ENCODE measurements at places on chromosomes 2 and 18.

DNA sequence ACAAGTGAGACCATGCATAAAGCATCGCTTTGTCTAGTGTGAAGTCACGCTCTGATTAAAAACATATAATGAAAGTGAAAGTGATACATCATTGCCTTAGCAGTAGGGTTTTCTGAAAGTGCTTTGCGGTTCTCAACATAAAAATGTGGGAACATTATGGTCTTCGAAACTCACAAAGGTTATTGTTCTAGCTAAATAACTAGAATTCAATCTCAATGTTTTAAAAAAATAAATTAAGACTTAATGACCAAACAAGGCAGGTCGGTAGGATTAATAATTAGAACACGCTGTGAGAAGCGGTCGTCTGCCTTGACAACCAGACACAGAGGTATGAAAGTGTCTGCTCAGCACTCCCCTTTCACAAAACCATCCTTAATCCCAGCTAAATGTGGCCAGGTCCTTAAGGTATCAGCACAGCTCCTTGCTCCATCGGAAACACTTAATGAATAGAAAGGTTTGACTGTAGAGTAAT is 42.2 kb downstream of the KLHL14 start:
- no peak for DNase-seq

GRCh38 chr2:51790854-51791253 is 758.9 kb upstream of the NRXN1 start:
- no peak for DNase-seq

GRCh38 chr2:29485631-29486030 is 370.4 kb downstream of the CLIP4 start:
- DNase-seq: no peak

DNA sequence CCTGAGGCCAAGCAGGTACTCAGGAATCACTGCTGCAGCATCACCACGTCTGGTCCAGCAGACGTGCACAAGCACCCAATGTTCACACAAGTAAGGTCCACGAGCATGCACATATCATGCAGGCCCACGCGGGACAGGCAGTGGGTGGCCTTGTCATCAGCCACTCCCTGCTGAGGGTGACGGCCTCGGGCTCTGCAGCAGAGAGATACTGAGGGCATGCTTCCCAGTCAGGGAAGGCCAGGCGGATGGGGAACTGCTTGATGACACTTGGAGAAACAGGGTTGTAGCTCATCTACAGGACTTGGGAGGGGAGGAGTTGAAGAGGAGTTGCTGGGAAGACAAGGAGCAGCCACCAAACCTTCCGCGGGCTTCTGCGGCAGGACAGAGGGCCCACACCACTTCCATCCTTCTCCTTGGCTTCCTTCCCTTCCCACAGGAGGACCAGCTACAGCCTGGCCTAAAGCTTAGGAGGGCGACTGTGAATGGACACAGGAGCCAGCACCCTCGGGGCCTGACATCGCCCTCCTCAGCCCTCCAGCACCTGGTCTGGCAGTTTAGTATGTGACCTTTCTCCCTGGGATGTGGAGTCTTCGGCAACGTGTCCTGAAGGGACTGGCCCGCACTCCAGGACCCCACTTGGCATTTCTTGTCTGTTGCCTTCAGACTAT is 15.2 kb downstream of the MFSD2B start:
- DNase-seq: no peak

- no peak for DNase-seq
Observed at GRCh38 chr18:79726721-79727120, 47.1 kb downstream of the CTDP1 start.

GRCh38 chr2:188784269-188784762 is 189.9 kb upstream of the COL3A1 start:
- no peak for DNase-seq

DNA sequence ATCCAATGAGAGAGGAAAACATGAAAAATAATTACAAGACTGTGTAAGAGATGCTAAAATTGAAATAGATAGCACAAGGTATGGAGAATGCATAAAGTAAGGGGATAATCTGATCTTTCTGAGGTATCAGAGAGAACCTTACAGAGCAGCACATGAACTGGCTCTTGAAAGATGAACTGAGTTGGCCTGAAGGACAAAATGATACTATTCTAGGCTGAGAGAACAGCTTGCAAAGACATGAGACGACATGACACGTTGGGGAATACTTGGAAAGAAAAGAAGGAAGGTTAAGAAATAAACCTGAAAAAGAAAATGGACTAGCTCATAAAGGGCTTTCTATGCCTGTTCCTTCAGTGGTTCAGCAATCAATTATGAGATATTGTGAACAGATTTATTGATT is 152.7 kb upstream of the MYO3B start:
- no peak for DNase-seq

DNA sequence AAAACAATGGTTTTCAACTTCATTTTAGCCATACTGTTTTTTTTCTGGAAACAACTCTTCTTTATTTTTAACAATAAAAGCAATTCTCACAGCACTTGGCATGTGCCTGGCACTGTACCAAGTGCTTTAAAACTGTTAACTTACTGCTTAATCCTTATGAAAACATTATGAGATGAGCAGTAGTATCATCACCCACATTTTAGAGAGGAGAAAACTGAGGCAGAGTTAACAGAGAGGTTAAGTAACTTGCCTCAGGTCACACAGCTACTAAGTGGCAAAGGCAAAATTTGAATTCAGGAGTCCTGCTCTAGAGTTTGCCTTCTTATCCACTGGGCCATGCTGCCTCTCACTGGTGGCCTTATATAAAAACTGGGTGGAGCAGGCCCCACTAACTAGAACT is 23.2 kb downstream of the CTIF start:
- no peak for DNase-seq

DNA sequence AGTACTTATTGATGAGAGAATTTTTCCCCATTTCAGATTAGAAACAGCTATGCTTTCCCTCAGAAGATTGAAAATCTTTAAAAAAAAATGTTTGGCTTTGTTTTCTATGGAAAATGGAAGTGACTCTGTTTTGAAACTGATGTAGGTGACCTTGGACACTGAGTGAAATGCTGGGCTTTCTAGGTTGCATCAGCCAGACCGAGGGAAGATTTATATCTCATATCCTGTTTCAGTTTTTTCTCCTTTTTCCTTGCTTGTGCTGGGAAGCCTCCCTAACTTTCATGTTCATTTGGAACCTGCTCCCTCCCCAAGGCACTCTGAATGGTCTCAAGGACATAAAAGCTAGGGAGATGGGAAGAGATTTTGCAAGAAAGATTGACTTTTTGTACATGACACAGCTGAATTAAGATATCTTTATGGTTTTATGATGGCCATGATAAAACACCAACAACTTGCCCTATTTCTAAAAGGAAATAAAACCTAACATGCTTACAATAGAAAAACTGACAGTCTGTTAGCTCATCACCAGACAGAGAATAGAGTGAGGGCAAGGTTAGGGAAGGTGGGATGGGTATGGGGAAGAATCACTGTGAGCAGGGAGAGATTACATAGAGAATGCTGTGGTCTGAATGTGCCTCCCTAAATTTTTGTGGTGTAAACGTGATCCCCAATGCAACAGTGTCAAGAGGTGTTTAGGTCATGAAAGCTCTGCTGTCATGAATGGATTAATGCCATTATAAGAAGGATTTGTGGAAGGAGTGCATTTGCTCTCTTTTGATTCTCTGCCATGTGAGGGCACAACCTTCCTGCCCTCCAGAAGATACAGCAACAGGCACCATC is 249.7 kb downstream of the TPGS2 start:
- DNase-seq: no peak

DNA sequence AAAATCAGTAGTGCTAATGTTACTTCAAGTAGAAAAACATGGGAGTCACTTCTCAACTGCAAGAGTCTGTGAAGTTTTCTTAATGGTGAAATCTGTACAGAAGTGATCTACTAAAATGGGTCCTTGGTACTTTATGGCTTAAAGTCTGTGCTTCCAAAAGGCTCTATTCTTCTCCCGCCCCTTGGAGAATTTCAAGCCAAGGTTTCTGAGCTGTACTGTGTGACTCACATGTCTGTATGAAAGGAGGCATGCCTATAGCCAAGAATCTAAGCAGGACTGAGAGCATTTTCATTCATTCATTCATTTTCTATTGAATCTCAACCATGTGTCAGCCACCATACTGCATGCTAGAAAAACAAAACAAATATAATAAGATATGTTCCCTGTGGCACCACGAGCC is 19.8 kb upstream of the DDX18 start:
- DNase-seq: no peak

DNA sequence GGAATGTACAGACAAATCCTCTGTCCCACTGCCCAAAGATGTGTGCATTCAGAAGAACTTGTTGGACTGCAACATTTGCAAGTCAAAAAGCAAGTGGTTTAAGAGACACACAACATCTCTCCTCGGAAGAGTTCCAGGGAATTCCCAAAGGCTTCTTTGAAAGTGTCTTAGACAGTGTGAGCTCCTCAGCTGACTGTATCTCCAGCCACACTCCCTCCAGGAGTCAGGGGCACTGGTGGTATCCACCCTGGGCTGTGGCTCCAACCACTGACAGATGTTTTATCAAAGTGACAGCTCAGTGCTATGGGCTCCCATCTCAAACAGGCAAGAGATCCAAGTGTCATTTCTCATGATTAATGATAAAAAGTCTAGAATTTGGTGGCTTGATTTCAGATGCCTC is 48.5 kb downstream of the ALK start:
- DNase-seq: no peak

- DNase-seq: no peak
Observed at GRCh38 chr2:23772684-23773083, 154.2 kb downstream of the ATAD2B start.

DNA sequence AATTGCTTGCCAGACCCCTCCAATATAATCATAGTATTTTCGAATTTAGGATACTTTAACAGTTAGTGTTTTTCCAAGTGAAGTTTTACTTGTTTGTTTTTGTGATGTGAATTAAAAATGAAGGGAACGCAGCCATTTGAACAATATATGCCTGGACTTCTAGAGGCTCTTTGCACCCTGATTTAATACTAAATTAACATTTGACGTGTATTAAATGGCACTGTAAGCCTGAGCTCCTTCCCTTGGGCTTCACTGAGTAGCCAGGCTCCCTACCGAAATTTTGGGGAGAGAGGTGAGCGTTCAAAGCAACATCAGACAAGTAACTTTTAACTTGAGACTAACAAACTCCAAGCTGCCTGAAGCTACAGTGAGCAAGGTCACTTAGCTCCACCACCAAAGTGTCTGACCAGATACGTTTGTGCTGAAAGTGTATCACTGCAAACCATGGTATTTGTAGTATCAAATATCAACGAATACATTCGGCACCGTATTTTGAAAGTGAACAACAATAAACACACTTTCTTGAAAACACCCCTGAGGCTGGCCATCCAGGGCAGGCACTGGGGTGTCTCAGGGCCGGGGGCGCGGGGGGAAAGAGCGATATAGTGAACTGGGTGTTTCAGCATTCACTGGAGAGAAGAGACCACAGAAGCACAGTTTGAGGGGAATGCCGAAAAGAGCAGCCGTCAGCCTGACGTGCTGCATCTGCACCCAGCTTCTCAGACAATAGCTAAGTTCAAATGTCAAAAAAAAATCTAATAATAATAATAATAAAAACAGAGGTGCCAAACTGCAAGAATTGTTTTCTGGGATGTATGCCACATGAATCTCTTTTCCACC is 7.7 kb upstream of the POU3F3 start:
- DNase-seq: no peak

DNA sequence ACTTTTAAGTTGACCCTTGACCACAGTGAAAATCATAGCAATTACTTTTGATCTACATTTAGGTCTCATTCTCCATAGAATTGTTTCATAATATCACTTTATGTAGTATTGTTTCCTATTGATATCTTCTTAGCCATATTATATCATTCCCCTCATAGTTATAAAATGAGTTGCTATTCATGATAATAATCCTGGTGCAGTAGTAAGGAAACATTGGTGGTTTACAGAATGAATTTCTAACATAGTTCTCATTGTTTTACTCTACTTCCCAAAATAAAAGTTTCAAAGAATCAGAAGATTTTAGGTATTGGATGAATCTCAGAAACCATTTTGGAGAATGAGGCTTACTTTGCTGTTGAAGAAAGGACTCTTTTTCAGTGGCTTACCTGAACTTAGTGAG is 246.0 kb downstream of the PARD3B start:
- no peak for DNase-seq

GRCh38 chr2:238138331-238139195 is at the start of gene KLHL30:
Gene KLHL30, plus strand, starts transcription at chr2:238138668. Its CDS starts 2,087 bp downstream, at chr2:238140755.
- DNase-seq: no peak

DNA sequence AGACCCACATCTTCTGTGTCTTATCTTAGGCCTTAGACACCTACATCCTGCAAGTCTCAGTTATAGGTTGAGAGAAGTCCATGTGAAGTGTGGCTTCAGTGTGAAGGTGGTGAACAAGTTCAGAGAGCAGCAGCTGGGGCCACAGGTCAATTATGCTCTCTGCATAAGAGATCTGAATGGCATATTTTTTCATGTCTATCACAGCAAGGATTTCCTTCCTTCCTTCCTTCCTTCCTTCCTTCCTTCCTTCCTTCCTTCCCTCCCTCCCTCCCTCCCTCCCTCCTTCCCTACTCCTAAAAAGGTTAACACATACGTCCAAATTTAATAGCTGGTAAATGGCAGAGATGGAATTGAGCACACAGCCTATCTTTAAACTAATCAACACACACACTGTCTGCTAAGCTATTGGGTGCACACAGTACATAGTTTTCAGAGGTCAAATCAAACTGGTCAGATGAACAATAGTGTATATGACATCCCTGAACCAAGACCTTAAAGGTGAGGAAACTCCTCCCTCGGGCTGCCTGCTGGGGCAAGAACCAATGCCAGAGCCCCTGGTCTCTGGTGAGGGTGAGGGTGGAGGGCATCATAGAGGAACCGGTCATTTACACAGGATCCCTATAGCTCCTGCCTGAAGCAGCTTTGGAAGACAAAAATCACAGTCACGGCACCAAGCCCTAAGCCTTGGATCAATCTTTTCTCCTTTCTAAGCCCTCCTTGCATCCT is 240.9 kb downstream of the ICOS start:
- DNase-seq: no peak

- DNase-seq: no peak
Observed at GRCh38 chr18:34976534-34976898, 64.7 kb upstream of the MAPRE2 start.

- DNase-seq: no peak
Observed at GRCh38 chr18:28005164-28005563, 171.8 kb downstream of the CDH2 start.

- DNase-seq: peak; percentile 15
Observed at GRCh38 chr2:37890893-37891495, 34.1 kb upstream of the RMDN2 start.

GRCh38 chr2:237326266-237327171 is 87.4 kb downstream of the COL6A3 start:
- DNase-seq: no peak

DNA sequence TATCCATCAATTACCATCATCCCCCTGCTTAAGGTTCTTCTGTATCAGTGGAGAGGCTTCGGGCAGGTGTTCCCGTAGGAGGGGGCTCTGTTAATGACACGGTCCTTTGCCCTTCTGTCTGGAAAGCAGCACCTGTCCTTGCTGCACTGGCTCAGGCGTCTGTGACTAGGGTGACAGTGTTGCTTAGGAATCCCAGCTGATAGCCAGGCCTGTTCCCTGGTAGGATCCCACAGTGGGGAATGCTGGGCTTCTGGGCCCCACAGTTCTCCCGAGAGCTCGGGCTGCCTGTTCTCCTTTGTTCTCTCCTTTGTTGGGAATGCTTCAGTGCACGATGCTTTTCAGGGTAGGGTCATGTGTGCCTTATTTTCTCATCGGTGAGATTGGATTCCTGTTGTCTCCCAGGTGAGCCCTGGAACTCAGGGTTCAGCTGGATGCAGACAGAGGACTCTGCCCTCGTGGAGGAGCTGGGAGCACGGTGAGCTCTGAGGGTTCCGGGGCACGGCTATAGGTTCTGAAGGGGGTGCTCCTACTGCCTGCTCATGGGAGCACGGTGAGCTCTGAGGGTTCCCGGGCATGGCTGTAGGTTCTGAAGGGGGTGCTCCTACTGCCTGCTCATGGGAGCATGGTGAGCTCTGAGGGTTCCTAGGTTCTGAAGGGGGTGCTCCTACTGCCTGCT is 9.6 kb downstream of the SNTG2 start:
- peak; percentile 55 for DNase-seq
